CD4-positive, alpha-beta T cell treated with Interleukin-4 for 1 hour (primary cell): ENCODE measurements at places on chromosomes 13 and 19.

- no peak for DNase-seq
Observed at GRCh38 chr19:19137556-19138108, 646 bp downstream of the TMEM161A start.

- no peak for DNase-seq
Observed at GRCh38 chr13:66312312-66313087, 917.6 kb downstream of the PCDH9 start.

- DNase-seq = no peak
Observed at GRCh38 chr13:98919566-98919965, 58.3 kb downstream of the DOCK9 start.

DNA sequence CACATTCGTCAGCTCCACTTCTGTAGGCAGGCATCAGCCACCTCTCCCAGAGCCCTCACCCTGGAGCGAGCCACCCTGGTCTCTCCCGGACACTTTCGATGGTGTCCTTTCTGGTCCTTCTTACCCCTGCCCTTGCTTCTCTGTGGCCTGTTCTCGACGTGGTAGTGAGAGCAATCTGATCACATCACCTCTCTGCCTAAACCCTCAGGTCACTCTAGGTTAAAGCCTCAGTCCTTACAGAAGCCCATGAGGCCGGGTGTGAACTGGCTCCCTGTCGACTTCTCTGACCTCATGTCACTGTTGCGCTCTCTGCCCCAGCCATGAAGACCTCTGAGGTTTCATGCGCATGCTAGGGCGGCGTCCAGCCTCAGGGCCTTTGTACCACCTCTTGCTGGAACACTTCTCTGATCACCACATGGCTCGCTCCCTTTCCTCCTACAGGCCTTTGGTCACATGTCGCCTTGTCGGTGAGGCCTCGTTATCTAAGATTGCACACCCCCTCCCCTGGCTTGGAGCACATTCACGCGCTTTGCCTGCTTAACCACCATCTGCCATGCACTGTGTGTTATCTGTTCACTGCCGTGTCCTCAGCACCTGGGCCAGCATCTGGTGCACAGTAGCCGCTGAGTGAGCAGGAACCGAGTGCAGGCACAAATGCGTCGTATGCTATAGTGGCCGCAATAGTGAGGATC is 101.5 kb downstream of the DPF1 start:
- DNase-seq = no peak

GRCh38 chr13:114130837-114131582 is 1.4 kb downstream of the RASA3 start:
- DNase-seq = peak; percentile 71

DNA sequence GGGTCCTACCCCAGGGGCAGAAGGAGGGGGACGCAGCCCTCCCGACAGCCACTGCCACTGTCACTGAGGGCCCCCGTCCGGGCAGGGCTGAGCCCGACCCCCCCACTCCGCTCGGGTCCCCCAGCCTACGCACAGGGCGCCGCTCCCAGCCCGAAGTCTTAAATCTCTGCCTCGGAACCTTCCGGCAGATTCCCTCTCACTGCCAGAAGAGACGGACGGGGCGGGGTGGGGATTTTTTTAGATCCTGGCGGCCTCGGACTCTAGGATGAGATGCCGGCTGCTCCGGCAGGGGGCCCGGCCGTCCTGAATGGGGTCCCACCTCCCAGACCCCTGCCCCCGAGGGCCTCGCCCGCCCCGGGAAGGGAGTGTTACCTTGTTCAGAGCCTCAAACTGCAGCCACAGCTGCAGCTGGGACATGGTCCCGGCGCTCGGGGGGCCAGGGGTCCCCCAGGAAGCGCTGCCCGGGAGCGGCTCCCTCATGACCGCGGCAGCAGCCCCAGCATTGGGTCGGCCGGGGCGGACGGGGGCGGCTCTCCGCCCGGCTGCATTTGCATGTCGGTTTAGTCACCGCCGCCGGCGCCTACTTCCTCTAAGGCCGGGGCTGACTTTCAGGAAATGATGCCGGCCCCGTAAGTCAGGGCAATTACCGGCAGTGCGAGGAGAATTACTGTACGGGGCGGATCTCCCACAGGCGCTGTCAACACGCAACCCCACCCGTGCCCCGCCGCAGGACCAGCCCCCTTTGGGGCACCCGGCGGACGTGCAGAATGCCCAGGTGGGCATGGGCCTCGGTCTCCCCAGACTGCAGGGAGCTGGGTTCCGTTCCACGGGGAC is 28.1 kb downstream of the GPX4 start:
- peak; percentile 87 for DNase-seq

DNA sequence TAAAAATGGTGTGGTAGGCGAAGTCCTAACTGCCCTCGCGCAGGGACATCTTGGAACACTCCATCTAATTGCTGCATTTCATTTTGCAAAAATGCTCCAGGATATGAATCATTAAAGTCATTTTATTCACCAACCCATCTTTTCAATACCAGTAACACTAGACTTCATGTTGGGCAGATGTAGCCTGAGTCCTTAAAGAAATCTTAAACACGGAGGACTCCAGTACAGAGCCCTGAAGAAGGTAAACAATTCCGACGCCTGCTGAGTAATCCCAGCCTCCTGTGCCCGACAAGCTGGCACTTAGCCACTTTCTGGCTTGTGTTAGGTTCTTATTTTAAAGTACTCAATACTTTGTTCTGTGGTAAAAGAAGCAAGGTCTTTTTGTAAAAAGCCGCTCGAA is 58.0 kb upstream of the IRS2 start:
- no peak for DNase-seq

DNA sequence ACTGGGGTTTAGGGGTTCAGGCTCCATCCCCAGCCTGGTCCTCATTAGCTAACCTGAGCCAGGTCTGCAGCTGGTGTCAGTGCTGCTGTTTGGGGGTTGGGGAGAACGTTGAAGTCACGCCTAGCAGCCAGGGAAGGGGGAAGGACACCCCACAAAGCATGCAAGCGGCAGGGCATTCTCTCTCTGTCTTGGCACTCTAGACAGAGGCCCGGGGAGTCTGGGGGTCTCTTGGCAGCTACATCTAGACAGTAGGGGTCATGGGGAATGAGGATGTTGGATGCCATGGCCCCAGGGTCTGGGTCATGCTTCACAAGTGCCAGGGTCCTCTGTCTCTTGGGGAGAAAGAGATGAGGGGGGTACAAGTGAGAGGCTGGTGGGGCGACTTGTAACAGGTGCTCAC is 2.6 kb downstream of the ERICH4 start:
- no peak for DNase-seq

DNA sequence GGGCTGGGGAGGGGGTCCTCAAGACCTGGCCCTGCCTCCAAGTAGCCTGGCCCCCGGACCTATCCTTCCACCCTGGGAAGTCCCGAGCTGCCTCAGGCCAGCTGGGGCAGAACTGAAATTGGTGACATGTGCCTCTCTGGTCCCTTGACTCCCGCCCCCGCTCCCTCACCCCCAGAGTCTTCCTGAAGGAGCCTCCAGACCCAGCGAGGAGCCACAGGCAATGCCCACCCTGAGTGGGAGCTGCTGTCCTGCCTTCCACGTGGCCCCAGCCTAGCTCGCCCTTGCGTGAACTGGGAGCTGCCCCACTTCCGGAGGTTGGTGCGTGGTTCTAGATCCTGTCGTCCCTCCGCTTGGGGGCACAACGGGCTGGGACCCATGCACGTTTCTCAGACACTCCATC is 34.6 kb downstream of the CEBPA start:
- no peak for DNase-seq

GRCh38 chr19:3684054-3684816 is 16.0 kb downstream of the PIP5K1C start:
- DNase-seq = no peak

- no peak for DNase-seq
Observed at GRCh38 chr19:15439078-15439799, 10.5 kb downstream of the WIZ start.

GRCh38 chr19:22427960-22428913 is 6.1 kb upstream of the ZNF98 start:
- no peak for DNase-seq

GRCh38 chr13:29746148-29746677 is 104.2 kb downstream of the UBL3 start:
- no peak for DNase-seq

- peak; percentile 21 for DNase-seq
Observed at GRCh38 chr19:48393559-48394330, at the start of gene GRIN2D. Gene GRIN2D, plus strand, starts transcription at chr19:48393668. Its CDS starts 4,725 bp downstream, at chr19:48398393.

- no peak for DNase-seq
Observed at GRCh38 chr13:23323946-23324709, 109.4 kb downstream of the SACS start.

DNA sequence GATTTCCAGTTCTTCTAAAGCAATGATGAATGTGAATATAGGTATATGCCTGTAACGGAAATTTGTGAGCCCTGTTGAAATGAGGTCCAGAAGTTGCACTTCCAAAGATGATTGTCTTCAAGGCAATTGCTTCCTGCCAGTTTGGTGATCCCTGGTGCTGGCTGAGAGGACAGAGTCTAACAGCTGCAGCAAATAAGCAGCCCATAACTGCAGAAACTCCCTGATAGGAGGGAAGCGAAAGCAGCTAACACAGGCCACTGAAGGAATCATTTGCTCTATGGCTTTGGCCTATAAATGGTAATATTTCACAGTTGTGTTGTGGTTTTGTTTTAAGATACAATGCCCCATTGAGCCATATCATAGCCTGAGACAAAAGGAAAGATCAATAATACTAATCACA is 451.5 kb upstream of the MIR17HG start:
- no peak for DNase-seq

GRCh38 chr13:70668983-70669382 is 560.7 kb upstream of the KLHL1 start:
- DNase-seq = no peak

DNA sequence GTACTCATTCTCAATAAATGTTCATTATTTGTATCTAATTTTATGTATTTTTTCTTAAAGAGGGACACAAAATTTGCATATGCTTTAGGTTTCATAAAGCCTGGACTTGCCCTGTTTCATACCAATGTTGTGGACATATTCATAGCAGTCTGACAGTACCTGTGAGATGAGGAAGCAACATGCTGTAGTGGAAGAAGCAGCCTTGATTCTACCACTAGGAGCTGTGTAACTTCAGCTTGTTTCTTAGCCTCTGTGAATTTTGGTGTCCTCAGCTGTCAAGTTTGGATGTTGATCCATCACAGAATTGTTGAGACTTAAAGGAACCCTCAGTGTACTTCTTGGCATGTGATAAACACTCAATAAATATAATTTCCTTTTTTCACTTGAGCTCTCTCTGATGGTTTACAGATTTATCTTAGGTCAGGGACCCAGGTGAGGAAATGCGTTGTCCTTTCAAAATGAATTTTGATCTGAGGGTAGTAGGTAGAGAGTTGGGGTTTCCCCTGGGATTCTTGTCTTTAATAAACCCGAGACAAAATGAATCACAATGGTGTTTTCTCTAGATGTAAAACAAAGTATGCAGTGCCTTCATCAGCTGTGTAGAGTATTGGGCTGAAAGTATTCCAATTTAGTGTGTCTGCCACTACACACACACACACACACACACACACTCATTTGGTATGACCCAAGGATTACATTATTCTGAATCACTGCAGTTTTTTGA is 152.1 kb downstream of the KCNRG start:
- DNase-seq = no peak

GRCh38 chr13:63184693-63185092 is 1769.0 kb upstream of the PCDH20 start:
- no peak for DNase-seq

DNA sequence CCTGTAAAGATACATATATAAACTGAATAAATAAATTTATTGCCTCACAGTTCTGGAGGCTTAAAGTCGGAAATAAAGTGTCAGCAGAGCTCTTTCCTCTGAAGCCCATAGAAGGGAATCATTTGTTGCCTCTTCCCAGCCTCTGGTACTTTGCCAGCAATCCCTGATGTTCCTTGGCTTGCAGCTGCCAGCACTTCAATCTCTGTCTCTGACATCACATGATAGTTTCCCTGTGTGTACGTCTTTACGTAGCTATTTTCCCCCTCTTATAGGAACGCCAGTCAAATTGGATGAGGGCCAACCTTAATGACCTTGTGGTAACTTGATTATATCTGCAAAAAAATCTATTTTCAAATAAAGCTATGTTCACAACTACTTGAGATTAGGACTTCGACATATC is 250.9 kb downstream of the LIG4 start:
- DNase-seq = no peak

DNA sequence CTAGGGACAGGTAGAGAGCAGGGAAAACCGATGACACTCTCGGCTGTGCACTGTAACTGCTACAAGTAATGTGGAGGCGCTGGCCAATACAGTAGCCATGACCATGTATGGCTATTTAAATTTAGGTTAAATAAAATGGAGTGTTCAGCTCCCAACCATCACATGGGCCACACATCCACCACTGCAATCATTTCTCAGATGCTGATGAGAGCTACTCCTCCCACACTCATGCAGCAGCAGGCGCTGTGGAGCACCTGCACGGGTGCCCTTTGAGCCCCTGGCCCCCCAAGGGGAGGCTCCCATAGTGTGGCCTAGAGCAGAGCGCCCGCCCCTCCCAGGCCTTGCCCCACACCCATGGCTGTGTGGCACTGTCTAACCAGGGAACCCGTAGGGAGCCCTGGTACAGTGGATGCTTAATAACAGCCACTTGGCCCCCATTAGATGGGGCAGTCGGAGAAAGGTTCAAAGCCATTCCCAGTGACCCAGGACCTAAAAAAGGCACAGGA is 6.0 kb downstream of the ACP4 start:
- no peak for DNase-seq

GRCh38 chr13:35694549-35695447 is 218.3 kb upstream of the MAB21L1 start:
- DNase-seq = no peak

- DNase-seq = no peak
Observed at GRCh38 chr19:14821937-14822336, 13.0 kb downstream of the OR7A5 start.

- DNase-seq = peak; percentile 89
Observed at GRCh38 chr19:10602330-10603083, 15.4 kb upstream of the AP1M2 start.

DNA sequence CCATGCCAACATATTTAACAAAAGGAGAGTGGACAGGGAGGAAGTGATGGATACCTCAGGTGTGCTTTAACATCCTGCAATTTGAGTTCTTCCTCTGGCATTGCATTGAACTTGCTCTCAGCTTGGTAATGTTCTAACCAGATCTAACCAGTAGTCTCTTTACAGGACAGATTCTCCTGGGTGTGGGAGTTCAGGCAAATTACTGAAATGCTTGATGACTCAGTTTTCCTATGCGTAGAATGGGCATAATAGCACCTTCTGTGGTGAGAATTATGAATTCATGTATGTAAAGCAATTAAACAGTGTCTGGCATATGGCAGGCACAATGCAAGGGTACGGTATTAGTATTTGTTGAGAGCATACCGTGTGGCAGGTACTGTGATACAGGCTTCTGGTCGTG is 3.6 kb downstream of the AKAP11 start:
- DNase-seq = peak; percentile 26

DNA sequence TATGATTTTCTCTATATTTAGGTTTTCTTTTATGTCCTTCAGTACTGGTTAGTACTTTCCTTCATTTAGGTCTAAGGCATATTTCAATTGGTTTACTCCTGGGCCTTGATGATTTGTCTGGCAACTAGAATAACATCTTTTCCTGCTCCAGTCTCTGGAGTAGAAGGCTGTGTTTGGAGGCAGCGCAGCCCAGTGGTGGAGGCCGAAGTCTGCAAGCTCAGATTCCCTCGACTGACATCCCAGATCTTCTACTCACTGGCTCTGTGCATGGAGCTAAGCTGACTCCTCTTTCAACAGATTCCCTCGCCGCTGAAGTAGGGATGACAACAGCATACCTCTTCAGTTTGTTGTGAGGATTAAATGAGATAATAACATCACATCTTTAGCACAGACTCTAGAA is 141.0 kb downstream of the RAP2A start:
- no peak for DNase-seq

GRCh38 chr19:57465680-57466381 is 8.9 kb upstream of the VN1R1 start:
- DNase-seq = no peak

- DNase-seq = no peak
Observed at GRCh38 chr13:42981853-42982252, 10.2 kb downstream of the EPSTI1 start.
